ENCODE measurements at places on chromosomes 2 and 18. TPM values are rescaled to one million over a fixed set of nuclear protein-coding genes. Genes with fewer than 3 reads are reported as not detected.

GRCh38 chr2:23381084-23381483, 3.9 kb upstream of the KLHL29 start:
- H3K27me3 ChIP-seq: no peaks in the 10 kb centered on the region
- no peak for DNase-seq
- H3K4me3 ChIP-seq: no peak overlapping the region
- no peaks in the 10 kb centered on the region for H3K36me3 ChIP-seq

Gene ANKRD23
- total RNA-seq: 1.4 TPM

Gene SMAD4
- total RNA-seq: 74.0 TPM

GRCh38 chr2:213934560-213934959, 476.3 kb upstream of the VWC2L start:
- H3K4me1 ChIP-seq: no peaks in the 10 kb centered on the region
- no peak overlapping the region for H3K4me3 ChIP-seq
- H3K27me3 ChIP-seq: no peaks in the 10 kb centered on the region
- no peak overlapping the region for H3K27ac ChIP-seq
- peak; percentile 18 for DNase-seq
- no peaks in the 10 kb centered on the region for H3K36me3 ChIP-seq

Gene HK2
- total RNA-seq: 396 TPM

DNA sequence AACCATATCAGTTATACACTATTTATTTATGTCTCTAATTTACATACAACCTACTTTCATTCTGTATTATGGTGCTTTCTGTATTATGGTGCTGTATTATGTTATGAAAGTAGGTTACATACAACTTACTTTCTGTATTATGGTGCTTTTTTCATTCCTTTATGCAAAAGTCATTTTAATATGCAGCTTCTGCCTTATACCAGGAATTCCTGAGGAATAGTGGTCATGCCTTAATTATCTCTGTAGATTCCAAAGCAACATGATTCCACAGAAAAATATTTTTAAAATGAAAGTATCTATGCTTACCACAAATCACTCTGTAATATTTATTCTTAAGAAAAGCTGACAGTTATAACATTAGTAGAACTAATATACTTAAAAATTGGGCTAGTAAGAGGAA, 922.0 kb upstream of the NRXN1 start:
- no peak overlapping the region for H3K4me3 ChIP-seq
- H3K27ac ChIP-seq: no peak overlapping the region
- DNase-seq: no peak
- H3K27me3 ChIP-seq: no peaks in the 10 kb centered on the region
- H3K4me1 ChIP-seq: no peaks in the 10 kb centered on the region

GRCh38 chr2:188795762-188796161, 178.4 kb upstream of the COL3A1 start:
- no peaks in the 10 kb centered on the region for H3K4me1 ChIP-seq
- no peaks in the 10 kb centered on the region for H3K36me3 ChIP-seq
- no peak overlapping the region for H3K4me3 ChIP-seq
- no peak overlapping the region for H3K27ac ChIP-seq
- DNase-seq: no peak

Gene GAL3ST2
- 34.2 TPM for total RNA-seq

DNA sequence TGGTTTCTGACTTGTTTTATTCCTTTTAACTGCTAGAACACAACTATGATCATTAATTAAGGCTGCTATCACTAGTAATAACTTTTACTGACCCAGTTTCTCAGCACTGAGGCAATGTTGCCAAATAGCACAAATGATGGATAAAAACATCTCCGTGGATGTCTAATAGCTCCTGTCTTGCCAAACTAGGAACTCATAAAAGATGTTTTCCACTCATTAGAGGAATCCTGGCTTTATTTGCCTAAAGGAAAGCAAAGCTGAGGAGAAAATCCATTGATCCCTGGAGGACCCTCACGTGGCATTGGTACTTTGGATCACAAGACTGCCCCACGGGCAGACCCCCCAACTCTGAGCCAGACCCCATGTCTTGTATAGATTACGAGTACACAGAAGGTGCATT, 96.1 kb upstream of the ZNF397 start:
- no peaks in the 10 kb centered on the region for H3K27me3 ChIP-seq
- no peaks in the 10 kb centered on the region for H3K36me3 ChIP-seq
- no peak for DNase-seq
- no peak overlapping the region for H3K27ac ChIP-seq
- H3K4me3 ChIP-seq: no peak overlapping the region

Gene ELMOD3
- 19.4 TPM for total RNA-seq

All from colonic mucosa (tissue), 4 donors.